ENCODE measurements at places on chromosomes 6 and 20.
A peak's percentile ranks its signal among the peaks of the same experiment; 100 is the strongest.

DNA sequence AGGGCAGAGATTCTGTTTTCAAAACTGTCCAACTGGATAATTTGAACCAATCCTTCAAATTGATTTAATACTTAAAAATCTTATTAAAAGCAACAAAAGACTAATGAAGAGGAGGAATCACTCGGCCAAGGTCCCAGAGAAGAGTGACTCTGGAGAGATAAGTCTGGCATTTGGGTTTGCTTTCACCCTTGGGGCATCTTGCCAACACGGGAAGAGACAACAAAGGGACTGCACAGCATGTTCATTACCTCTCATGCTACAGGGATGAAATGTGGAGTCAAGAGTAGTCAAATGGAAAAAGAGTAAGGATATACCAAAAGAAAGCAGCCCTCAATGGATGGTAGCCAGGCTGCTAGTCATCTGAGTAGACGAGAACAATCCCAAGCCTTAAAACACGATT, 68.2 kb downstream of the KHDRBS2 start:
- DNase-seq = no peak

- DNase-seq = peak; percentile 47
Observed at GRCh38 chr6:167708501-167709094, 118.1 kb upstream of the AFDN start.

GRCh38 chr6:165389534-165389933, 80.1 kb upstream of the C6orf118 start:
- no peak for DNase-seq

- no peak for DNase-seq
Observed at GRCh38 chr20:11008444-11009033, 334.7 kb upstream of the JAG1 start.

- no peak for DNase-seq
Observed at GRCh38 chr6:73308712-73309534, 45.2 kb downstream of the DPPA5 start.

DNA sequence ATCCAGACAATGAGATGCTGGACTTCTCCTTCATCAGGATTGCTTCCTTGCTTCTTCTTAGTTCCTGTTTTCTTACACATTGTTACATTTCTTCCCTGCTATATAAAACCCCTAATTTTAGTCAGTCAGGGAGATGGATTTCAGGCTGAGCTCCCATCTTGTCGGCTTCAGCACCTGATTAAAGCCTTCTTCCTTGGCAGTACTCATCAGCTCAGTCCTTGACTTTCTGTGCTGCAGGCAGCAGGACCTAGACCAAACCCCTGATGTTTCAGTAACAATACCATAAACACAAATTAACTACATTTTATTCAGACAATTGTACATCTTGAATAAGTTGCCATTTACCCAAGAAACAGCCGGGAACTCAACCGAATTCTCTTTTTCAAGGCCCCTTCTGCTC, 156.4 kb upstream of the RREB1 start:
- no peak for DNase-seq

- DNase-seq = no peak
Observed at GRCh38 chr20:48627737-48628128, 200.1 kb downstream of the PREX1 start.

- DNase-seq = no peak
Observed at GRCh38 chr6:143733510-143733909, 55.7 kb downstream of the PHACTR2 start.

GRCh38 chr20:23415959-23416583, 5.2 kb downstream of the NAPB start:
- no peak for DNase-seq

GRCh38 chr6:144722925-144723324, 437.8 kb downstream of the UTRN start:
- DNase-seq = no peak

- no peak for DNase-seq
Observed at GRCh38 chr6:17965397-17965796, 22.0 kb downstream of the KIF13A start.

GRCh38 chr6:82298012-82298411, 50.5 kb upstream of the IBTK start:
- no peak for DNase-seq

- DNase-seq = no peak
Observed at GRCh38 chr6:26172608-26172968, 85.4 kb downstream of the HFE start.

DNA sequence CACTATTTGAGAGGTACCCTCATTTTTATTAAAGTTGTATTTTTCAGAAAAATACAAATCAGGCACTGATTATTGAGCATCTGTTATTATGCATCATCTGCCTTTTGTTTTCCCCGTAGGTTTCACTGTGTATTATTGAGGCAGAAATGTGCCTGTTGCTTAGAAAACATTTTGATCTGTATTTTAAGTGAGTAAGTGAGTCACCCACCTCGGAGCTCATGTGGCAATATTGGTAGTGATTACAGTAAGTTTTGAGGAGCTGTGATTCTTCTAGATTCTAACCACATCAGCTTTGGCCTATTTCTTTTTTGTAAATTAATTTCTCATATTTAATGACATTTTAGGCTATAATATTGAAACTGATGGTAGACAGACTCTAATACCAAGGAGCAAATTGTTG, 59.6 kb upstream of the LAMP5 start:
- DNase-seq = no peak

- no peak for DNase-seq
Observed at GRCh38 chr6:81700414-81700813, 52.1 kb downstream of the TENT5A start.

DNA sequence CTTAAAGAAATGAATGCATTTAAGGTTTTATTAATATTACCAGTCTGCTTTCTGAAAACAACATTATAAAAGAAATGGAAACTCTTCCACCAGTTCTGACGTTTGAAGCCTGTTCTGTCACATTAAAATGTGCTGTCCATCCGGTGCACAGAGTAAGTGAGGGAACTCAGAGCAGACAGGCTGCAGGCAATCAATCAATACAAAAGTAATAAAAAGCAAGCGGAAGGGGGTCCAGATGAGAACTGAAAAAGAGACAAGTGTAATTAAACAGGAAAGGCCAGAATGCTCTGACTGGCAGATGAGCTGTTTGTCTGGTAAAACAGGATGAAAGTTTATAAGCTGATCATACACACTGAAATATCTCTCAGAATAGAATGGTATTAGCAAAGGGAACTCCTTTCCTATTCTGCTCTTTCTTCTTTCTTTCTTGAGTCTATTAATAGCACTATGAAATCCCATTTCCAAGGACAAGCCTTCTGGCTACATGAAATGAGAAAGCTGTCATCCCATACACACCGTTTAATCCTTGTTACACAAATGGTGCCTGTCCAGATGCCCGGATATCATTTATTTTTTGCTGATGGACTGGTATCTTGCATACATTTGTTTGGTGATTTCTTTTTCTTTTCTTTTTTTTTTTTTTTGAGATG, 94.3 kb downstream of the RAMACL start:
- no peak for DNase-seq

DNA sequence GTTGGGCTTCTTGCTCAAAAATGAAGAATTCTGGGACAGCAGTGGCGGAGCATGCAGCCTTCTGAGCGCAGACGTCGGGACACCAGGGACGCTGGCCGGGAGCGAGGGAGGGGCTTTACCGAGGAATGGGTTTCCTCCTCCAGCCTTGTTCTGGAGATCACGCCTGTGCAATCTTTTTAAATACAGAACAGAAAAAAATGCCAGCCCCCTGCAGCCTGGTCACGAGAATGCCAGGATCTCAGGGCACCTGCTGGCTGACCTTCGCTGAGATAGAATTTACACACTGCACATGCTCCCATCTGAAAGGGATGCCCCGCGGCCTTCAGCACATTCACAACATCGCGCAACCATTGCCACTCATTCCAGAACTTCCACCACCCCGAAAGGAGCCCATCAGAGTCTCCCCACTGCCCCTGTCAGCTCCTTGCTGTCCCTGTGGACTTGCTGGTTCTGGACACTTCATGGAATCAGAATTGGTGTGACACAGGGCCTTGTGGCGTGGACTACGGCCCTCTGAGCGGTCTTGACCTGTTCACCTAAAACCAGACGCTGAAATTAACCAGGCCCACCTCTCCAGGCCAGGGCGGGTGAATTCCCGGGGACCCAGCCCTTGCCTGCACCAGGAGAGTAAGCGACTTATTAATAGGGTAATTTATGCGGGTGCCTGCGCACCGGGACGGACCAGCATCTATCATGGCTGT, 20.6 kb upstream of the BHLHE23 start:
- no peak for DNase-seq

DNA sequence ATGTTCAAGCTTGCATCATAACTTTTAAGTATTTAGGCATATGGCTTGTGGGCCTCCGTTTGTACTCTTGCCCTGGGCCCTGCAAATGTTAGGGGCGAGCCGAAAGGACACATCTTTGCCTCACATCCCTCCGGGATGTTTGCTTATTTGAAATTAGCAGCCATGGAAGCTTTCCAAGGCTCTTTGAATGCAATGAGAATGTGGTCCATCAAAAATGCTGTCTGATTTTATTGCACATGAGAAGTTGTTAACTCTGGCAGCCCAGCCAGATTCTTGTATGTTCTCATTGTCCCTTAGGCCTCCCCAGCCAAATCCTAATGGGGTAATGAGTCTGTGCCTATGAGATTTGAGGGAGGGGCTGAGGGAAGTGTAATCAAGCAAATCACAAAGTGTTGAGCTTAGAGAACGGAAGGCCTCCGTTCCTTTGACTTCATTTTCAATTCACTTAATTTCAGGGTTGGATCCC, 261.2 kb upstream of the MARCKS start:
- DNase-seq = no peak

GRCh38 chr6:13883966-13884365, 40.8 kb upstream of the RNF182 start:
- no peak for DNase-seq

- no peak for DNase-seq
Observed at GRCh38 chr6:168778201-168778600, 337.2 kb downstream of the SMOC2 start.

DNA sequence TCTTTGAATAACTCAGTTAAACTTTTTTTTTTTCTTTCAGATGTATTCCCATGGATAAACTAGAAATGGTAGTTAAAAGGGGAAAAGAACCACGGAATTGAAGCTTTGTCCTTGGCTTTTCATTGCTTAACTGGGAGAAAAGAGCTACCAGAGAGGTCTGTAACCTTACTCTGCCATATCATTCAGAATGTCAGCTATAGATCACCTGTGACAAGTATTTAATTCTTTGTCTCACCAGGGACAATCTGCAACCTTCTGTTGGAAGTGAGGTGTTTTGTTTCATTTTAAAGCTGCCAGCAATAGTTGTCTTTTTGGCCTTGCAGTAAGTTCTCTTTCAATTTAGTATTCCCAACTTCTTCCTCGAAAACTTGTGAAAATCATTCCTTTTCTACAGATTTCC, 618.4 kb downstream of the FRK start:
- DNase-seq = no peak

- no peak for DNase-seq
Observed at GRCh38 chr6:159646733-159647132, 46.3 kb downstream of the SOD2 start.

- no peak for DNase-seq
Observed at GRCh38 chr20:8368670-8369069, 236.6 kb downstream of the PLCB1 start.

GRCh38 chr6:15775741-15776140, 112.9 kb upstream of the DTNBP1 start:
- no peak for DNase-seq

DNA sequence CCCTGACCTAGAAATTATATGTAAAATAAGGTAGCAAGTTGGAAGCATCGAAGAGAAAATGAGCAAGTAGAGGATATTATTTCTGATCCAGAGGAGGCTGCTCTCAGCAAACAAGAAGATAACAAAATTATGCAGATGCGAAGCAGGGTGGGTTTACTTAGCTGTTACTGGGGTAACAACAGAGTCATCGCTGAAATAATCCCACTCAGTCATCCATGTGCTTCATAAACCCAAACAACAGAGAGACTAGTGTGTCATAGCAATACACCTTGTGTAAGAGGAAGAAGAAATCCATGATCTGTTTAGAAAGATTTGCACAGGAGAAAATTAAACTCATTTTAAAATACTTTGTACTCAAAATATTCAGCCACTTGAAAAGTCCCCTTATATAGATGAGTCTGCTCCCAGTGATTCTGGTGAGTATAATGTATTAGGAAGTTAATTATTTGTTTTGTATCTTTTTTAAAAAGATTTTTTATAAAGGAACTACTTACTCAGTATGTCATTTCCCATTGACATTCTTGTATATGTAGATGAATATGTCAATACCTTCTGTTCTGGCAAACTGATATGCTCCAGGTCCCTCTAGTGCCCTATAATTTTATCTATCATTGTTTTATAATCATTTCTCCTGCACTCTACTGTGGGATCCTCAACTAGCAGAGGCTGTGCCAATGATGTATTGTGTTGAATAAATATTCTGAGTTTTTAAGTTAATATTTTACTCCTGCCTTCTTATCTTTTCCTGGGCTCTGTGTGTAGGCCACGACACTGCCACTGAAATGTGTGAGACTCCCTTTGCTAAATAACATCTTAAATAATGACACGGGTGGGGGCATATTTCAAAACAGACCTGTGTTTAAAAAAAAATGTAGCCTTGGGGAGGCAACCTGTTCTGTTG, 8.6 kb upstream of the HIVEP2 start:
- DNase-seq = no peak

DNA sequence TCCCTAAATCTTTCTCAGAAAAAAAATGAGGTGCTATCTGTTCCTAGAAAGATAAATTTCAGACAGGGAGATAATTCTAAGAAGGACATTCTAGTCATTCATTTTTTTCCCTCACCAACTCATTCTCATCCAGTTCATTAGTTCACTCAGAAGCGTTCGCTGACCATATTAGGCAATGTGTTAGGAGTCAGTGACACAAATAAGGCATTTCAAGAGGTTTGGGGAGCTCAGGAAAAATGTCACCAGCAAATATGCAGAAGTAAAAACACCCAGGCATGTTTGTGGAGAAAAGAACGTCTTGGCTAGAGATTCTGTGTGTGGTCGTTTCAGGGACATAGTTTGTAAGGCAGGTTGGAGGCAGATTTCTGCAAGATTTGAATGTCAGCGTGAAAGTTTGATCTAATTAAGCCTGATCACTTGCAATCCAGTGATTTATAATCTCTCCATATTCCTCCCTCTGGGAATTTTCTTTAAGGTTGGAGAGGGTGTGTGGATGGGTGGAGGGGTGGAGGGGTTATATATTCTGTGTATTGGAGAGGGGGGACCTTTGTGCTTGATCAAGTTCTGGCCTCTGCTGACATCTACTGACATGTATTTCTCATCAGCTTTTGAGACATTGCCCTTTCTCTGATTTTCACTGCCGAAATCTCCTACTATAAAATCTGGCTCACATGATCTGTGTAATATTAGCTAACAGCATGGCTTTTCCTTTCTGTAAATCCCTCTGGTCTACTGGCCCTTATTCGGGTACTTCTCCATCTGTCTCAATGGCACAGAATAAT, 3.6 kb downstream of the MYCT1 start:
- DNase-seq = no peak

DNA sequence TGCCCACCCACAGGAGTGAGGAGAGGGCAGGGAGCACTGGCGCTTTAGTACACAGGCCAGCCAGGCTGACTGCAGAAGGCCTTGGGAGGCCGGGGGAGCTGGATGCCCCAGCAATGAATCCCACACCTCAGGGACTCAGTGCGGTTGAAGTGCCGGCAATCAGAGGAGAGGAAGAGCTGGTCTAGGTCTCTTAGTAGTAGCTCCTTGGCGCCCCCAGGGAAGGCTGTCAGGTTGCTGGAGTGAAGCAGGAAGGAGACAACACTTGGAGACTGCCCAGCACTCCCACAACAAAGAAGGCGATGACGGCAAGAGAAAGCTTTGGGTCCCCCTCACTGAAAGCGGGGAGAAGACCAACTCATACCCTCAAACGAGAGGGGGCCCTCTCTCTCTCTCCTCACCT, 8.3 kb upstream of the TNXB start:
- no peak for DNase-seq
